ENCODE measurements at places on chromosomes 16 and 17.

DNA sequence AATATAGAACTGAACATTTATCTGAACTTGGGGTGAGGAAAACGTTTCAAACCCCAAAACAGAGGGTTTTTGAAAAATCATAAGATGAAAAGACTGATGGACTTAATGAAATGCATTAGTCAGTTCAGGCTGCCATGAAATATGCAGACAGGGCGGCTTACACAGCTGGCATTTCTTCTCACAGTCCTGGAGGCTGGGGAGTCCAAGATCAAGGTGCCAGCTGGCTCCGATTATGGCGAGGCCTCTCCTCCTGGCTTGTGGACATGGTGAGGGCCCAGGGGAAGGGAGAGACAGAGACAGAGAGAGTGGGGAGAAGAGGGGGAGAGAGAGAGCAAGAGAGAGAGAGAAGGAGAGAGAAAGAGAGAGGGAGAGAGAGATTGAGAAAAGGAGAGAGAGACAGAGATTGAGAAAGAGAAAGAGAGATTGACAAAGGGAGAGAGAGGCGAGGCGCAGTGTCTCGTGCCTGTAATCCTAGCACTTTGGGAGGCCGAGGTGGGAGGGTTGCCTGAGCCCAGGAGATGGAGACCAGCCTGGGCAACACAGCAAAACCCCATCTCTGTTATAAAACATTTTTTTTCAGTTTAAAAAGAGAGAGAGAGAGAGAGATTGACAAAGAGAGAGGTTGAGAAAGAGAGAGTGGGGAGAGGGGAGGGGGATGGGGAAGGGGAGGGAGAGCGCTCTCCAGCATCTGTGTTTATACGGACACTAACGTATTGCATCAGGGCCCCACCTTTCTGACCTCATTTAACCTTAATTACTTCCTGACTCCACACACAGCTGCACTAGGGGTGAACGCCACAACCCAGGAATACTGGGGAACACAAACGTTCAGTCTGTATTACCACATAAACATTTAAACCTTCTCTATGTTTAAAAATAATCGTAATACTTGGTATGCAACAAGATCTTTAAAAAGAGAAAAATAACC, 24.6 kb upstream of the RPH3AL start:
- ATAC-seq = peak; percentile 48

GRCh38 chr17:33085256-33085655, 93.6 kb downstream of the SPACA3 start:
- no peak for ATAC-seq

GRCh38 chr16:66444049-66444481, 17.0 kb downstream of the BEAN1 start:
- no peak for ATAC-seq

GRCh38 chr17:37661400-37662014, 18.3 kb upstream of the DDX52 start:
- no peak for ATAC-seq

DNA sequence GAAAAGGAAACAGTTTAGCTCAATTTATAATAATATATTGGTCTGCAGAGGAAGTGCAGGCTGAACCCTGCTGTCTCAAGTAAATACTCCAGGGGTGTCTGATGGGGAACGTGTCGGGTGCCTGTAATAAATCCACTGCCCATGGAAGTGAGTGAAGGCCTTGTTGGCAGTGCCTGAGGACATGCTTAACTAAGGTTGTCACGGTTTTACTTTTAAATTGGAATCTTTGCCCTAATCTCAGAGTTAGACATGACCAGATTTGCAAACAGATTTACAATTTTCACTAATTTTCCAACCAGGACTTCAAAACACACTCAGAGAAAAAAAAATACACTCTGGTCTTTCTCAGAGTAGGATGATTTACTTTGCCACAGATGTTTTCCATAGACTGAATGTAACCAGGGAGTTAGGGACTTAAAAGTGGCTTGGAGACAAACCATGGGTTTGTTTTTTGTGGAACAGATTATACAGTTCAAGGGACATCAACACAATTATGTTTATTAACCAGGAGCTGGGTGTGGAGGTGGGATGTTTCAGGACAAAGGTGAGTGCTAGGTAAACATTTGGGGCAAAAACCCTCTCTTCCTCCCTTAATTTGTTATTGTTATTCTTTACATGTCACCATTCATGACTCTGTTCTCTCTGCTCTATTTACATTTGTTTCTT, 144.5 kb downstream of the FTO start:
- no peak for ATAC-seq

GRCh38 chr17:45934044-45934979, 40.0 kb downstream of the MAPT start:
- ATAC-seq = no peak

DNA sequence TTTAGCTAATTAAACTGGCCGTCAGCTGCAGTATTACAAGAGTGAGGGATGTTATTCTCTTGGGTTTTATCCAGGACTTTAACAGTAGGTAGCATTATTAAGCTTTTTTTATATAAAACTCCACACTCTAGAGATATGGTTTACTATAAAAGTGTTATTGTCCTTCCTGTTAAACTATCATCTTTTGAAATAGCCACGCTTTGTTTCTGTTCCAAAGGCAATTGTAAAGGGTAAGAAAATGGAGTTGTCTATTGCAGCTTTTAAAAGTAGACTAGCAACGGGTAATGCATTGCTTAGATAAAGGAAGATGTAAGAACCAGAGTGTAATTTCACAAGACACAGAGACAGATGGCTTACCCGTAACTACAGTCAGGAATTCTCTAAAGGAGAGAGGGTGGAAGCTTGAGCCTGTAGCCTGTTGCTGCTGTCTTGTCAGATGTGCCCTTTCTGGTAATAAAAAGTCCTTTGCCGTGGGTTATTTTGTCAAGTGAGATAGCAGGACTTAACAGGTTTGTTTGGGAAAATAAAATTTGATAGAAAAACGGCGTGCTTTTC, 56.4 kb downstream of the WWOX start:
- peak; percentile 27 for ATAC-seq

DNA sequence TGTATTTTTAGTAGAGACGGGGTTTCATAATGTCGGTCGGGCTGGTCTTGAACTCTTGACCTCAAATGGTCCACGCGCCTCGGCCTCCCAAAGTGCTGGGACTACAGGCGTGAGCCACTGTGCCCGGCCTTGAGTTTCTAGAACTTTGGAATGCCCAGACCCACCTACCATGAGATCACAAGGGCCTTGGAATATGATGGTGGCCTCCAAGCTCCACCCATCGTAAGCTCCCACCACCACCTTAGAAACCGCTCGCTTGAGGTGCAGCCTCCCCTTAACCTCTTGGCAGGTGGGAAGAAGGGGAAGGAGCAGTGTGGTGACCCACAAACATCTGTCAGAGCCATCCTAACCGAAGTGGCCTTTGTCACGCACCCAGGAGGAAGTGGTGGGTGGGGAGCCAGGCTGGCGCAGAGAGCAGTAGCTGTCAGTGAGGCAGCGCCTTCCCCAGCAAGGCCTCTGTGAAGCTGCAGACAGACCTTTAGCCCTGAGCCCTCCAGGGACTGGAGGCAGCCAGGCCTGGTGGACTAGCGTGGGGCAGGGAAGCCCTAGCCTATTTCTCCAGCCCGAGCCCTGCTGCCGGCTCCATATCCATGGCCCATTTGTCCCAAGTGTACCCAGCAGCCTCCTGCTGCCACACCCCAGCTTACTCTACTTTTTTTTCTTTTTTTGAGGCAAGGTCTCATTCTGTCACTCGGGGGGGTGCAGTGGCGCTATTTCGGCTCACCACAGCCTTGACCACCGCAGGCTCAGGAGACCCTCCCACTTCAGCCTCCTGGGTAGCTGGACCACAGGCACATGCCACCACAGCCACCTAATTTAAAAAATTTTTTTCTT, 13.1 kb upstream of the SEPHS2 start:
- no peak for ATAC-seq

GRCh38 chr16:66746048-66746447, 5.4 kb downstream of the DYNC1LI2 start:
- no peak for ATAC-seq

DNA sequence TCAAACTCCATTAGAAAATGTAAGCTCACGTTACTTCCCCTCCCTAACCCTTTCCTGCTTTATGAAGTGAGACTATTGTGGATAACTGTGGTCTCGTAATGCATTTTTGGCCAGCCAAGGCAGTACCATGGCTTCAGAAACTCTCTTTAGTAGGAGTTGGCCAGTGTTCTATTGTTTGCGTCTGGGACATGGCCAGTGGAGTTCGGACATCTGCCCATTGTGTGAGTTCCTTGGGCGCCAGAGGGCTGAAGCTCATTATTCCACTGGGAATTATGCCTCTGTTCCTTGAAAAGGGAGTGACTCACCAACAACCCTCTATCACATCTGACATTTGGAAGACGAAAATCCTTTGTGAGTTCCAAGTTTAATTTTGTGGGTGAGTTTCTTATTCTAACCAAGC, 319.5 kb upstream of the SOX9 start:
- peak; percentile 60 for ATAC-seq

- no peak for ATAC-seq
Measured at GRCh38 chr16:82761236-82761635, 134.5 kb downstream of the CDH13 start.

GRCh38 chr16:71347146-71347545, 11.4 kb upstream of the CALB2 start:
- no peak for ATAC-seq

GRCh38 chr17:6780886-6781285, 4.9 kb downstream of the FBXO39 start:
- no peak for ATAC-seq

DNA sequence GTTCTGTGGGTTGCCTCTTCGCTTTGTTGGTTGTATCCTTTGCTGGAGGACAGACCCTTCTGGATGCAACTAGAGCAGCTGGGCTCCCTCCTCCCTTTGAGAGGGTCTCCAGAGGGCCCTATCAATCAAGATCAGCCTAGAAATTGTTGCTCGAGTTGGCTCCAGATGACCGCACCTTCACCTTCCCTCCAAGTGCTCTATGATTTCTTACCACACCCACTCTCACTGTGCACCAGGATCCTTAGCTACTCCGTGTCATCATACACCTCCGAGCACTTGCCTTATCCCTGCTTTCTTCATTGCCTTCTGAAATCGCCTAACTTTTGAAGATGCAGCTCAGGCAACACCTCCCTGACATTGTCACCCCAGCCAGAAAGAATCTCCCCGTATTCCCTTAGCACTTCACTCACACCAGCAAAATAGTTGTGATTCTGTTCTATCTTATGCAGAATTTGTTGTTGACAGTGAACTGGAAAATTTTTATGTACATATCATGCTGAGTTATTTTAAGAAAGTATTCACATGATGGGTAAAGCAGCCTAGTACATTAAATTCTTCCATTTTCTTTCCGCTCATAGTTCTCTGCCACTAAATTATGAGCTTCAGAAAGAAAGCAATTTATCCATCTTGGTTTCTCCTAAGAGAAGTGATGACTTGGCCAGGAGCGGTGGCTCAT, 52.9 kb downstream of the ABAT start:
- ATAC-seq = peak; percentile 85

DNA sequence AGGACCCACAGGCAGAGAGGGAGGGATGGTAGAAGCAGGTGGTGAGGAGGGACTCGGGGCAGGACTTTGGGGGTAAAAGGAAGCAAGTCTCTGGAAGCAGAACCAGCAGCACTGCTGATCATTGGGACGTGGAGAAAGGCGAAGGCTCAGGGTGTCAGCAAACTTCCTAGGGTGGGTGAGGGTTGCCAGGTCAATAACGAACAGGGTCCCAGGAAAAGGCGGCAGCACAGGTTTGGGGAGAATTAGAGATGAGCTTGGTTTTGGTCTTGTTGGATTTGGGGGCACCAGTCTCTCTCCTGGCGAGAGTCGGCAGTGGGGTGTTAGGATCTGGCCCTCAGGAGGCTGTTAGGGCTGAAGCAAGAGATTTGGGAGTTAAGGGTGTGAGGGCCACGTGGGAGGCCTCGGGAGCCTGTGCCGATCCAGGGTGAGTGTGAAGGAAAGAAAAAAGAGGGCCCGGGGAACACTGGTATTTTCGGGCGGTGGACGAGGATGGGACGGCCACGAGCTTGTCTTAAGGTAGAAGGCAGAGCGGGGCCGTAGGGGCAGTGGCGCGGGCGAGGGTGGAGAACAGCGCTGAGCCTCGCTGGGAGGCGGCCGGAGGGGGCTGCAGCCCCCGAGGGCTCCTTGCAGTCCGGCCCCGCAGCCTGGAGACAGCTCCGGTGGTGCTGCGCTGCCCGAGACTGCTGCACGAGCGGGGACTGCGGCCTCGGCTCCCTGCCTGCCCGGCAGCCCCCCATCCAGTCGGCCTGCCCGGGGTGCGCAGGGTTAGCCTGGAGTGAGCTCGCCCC, 765 bp upstream of the ADORA2B start:
- ATAC-seq = no peak

DNA sequence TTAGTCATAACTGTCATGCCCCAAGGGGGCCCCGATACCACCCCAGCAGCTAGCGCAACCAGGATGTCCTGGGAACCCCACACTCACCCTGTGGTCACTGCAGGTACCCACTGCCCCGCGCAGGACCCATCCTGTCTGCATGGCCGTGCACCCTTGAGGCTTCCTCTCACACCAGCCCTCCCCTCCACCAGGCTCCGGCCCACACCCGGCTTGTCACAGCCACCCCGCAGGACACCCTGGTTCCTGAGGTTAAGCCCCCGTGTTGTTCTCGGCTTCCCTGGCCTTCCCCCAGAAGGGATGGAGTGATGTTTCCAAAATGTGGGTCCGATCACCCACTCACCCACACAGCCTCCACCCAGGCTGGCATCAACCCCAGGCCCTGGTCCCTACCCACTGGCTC, 7.5 kb downstream of the DNASE1L2 start:
- ATAC-seq = no peak

- no peak for ATAC-seq
Measured at GRCh38 chr17:14372905-14373613, 72.2 kb downstream of the HS3ST3B1 start.

DNA sequence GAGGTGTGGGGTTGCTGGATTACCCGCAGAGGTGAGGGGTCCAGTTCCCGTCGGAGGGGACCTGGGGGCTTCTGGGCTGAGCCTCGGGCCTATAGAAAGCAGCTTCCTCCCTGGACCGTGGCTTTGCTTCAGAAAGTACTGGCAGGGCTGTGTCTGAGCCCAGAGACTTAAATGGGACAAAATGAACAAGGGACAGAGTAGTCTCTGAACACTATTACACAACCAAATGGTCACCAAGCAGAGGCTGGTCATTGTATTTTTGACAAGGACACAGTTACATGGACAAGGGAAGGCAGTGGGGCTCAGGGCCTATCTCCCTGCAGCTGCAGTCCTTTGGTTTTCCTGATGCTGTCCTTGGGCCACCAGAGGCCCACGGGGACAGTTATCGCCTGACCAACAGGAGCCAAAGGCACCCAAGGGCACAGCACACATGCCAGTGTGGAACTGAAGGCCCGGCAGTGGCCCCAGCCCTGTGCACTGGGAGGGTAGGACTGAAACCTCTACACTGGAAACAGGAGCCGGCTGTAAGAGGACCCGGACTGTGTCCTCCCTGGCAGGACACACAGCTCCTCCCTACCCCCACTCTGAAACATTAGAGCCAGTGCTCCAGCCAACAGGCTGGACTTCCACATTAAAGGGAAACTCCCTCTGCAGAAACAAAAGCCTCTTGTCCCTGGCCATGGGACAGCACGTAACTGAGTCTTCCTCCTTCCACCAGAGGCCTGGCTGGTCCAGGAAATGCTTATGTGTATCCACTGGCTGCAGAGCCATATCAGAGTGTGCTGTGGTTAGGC, 26.0 kb upstream of the ERN1 start:
- ATAC-seq = peak; percentile 60

- ATAC-seq = no peak
Measured at GRCh38 chr17:72053449-72053848, 67.4 kb upstream of the SOX9 start.

GRCh38 chr16:64238571-64238970, 883.3 kb downstream of the CDH11 start:
- ATAC-seq = no peak

- ATAC-seq = peak; percentile 94
Measured at GRCh38 chr17:46212634-46213435, 19.6 kb upstream of the KANSL1 start.

All from motor neuron (in vitro differentiated cells).